ENCODE measurements at places on chromosomes 1 and 21. TPM values are rescaled to one million over a fixed set of nuclear protein-coding genes. Genes with fewer than 3 reads are reported as not detected.

The TRIM67 gene
- polyA plus RNA-seq: 0.15 TPM

The RIT1 gene
- 59.5 TPM for polyA plus RNA-seq

The LEMD1 gene
- polyA plus RNA-seq: 3.9 TPM

The S100A12 gene
- not detected for polyA plus RNA-seq

The KCNT2 gene
- 12.5 TPM for polyA plus RNA-seq

The RGS1 gene
- 1.4 TPM for polyA plus RNA-seq

The UBXN10 gene
- polyA plus RNA-seq: 5.8 TPM

The HPDL gene
- polyA plus RNA-seq: 3.0 TPM

The GPX7 gene
- 69.1 TPM for polyA plus RNA-seq

The CLDN19 gene
- polyA plus RNA-seq: 83.3 TPM

The CDC7 gene
- 26.2 TPM for polyA plus RNA-seq

The CSF3R gene
- polyA plus RNA-seq: 5.2 TPM

The MFAP2 gene
- 180 TPM for polyA plus RNA-seq

The SLC9C2 gene
- 0.27 TPM for polyA plus RNA-seq

The SF3B4 gene
- polyA plus RNA-seq: 84.7 TPM

The HES2 gene
- polyA plus RNA-seq: 0.78 TPM

The LMOD1 gene
- polyA plus RNA-seq: 3.9 TPM

The PDZK1 gene
- 192 TPM for polyA plus RNA-seq

Data from left kidney (tissue), 8 donors.